ENCODE measurements at places on chromosomes 6 and 20.
A peak's percentile ranks its signal among the peaks of the same experiment; 100 is the strongest.

- no peak for DNase-seq
Measured at GRCh38 chr6:5250911-5251310, 9.8 kb downstream of the LYRM4 start.

DNA sequence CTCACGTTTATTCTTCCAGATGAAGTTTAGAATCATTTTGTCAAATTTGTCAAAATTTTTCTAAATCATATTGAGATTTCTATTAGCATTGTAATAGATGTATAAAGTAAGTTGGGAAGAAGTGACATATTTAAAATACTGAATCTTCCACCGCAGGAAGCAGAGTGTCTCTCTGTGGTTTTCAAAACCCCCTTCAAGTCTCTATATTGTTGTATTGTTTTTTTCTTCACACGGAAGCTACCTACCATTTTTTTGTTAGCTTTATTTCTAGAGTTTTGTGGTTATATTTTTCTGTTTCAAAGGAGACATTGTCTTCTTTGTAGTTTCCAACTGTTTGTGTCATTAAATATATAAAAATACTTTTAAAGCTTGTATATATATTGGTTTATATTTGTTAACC is 188.6 kb downstream of the ZDHHC14 start:
- peak; percentile 18 for DNase-seq

DNA sequence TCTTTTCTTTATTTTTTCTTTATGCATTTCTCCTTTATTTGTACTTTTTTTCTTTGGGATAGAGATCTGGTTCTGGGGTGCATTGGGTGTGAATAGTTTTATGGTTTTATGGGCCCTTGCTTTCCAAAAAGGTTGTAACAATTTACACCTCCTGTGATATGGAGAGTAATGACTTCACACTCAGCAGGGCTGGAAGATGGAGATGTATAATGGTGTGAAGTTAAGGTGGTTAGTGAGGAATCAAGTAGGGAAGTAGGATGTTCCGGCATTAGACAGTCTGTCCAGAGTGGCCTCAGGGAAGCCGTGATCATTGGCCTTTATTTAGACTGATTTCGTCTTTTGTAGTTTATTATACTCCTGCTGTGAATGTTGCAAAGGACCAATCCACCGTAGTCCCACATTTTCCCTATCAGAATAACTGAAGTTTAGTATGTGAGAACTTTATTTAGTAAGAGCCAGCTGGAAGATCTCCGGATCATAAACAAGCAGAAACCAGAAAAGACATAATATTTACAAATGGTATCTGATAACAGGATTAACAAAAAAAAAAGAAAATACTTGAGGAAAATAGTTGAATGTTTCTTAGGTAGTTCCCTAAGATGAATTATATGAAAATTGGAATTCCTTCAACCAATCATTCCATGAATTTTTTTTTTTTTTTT is 255.5 kb downstream of the TBC1D7 start:
- DNase-seq, result no peak

- no peak for DNase-seq
Measured at GRCh38 chr20:57440678-57441509, 49.7 kb downstream of the RBM38 start.

DNA sequence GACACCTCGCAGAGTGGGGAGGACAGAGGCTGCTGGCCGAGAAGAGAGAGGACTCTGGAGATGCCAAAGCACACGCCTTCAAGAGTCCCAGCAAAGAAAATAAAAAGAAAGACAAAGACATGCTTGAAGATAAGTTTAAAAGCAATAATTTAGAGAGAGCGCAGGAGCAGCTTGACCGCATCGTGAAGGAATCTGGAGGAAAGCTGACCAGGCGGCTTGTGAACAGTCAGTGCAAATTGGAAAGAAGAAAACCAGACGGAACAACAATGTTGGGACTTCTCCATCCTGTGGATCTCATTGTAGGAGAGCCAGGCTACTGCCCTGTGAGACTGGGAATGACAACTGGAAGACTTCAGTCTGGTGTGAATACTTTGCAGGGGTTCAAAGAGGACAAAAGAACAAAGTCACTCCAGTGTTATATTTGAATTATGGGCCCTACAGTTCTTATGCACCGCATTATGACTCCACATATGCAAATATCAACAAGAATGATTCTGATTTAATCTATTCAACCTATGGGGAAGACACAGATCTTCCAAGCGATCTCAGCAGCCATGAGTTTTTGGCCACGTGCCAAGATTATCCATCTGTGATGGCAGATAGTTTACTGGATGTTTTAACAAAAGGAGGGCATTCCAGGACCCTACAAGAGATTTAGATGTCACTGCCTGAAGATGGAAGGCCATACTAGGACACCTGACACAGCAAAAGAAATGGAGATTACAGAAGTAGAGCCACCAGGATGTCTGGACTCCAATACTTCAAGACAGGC is 52.2 kb downstream of the REV3L start:
- no peak for DNase-seq

DNA sequence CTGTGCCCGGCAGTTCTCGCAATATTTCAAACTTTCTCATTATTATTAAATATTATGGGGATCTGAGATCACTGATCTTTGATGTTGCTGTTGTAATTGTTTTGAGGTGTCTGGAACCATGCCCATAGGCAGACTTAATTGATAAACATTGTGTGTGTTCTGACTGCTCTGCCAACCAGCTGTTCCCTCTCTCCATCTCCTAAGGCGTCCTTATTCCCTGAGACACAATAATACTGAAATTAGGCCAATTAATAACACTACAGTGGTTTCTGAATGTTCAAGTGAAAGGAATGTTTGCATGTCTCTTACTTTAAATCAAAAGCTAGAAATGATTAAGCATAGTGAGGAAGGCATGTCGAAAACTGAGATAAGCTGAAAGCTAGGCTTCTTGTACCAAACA is 7.6 kb downstream of the MAPK14 start:
- DNase-seq, result no peak

- no peak for DNase-seq
Measured at GRCh38 chr6:76342611-76343160, 270.2 kb upstream of the IMPG1 start.

DNA sequence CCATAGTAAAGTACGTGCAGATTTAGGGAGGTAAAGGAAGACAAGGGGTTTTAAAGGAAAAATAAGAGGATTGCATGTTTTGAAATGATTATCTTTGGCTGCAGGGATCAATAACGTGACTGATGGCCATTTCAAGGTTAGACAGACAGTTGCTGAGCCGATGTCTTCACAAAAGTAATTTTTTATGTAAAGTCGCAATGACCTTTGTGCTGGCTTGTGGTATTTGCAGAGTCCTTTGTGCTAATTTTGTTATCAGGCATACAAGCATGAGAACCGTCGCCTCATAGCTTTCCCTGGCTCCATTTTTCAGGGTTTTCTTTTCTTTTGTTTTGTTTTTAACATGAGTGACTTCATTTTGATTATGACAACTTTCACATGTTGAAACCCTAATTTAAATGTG is 605.7 kb upstream of the GJE1 start:
- no peak for DNase-seq

DNA sequence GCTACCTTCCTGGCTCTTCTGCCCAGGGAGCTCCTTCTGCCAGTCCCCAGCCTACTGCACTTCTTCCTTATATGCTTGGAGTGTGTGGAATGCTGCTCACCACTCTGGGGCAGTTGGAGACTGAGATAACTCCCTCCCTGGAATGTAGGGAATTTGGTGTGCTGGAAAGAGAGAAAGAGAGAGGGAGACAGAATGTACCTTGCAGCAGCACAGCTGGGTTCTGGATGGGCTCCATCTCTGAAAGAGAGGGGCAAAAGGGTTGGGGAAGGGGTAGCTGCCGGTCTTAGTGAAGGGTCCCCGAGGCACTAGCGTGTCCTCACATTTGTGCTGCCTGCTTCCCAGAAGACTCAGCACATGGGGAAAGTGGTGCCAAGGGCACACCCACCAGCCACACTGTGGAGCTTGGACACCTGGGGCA is 40.2 kb upstream of the DDR1 start:
- no peak for DNase-seq
